Erythroblast (primary cell): ENCODE measurements at places on chromosomes 1 and 21.

GRCh38 chr1:210361665-210362064 lies 33.0 kb downstream of the HHAT start:
- DNase-seq: no peak

DNA sequence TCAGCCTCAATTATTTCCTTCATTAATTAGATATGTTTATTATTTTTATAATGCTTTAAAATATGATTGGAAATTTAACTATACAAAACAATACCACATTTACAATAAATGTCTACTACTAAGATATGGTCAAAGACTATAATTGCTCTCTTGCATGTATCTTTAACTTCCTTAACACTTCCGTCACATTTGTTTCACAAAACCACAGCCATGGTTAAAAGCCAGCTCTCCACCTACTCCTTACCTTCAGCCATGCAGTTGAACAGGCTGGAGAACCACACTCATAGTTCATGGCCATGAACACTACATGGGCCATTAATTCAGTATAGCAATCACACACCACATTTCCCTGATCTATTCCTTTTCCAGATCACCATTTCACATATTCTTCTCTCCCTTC lies 72.2 kb downstream of the NME7 start:
- DNase-seq: no peak

DNA sequence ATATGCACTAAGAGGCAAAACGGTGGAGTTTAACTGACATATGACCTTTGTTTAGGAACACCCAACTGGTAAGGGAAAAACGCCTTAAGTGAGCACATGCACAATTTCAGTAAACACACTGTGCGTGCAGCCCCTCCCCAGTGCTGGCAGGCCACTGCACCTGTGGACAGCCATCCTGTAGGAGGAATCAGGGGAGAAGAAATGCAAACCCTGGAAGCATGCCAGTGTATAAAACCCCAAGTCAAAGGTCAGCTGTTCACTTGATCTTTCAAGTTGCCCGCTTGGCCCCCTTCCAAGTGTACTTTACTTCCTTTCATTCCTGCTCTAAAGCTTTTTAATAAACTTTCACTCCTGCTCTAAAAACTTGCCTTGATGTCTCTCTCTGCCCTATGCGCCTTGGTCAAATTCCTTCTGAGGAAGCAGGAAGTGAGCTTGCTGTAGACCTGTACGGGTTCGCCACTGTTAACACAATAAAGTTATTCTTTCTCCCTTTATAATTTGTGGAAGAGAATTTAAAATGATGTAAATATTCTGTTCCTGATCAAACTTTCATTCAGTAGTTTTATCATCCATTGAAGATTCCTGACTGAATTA lies 31.8 kb downstream of the USP25 start:
- no peak for DNase-seq

- no peak for DNase-seq
Measured at GRCh38 chr1:8415526-8416278, 97.8 kb downstream of the SLC45A1 start.

GRCh38 chr1:155529929-155530328 lies 32.7 kb downstream of the ASH1L start:
- DNase-seq: no peak

DNA sequence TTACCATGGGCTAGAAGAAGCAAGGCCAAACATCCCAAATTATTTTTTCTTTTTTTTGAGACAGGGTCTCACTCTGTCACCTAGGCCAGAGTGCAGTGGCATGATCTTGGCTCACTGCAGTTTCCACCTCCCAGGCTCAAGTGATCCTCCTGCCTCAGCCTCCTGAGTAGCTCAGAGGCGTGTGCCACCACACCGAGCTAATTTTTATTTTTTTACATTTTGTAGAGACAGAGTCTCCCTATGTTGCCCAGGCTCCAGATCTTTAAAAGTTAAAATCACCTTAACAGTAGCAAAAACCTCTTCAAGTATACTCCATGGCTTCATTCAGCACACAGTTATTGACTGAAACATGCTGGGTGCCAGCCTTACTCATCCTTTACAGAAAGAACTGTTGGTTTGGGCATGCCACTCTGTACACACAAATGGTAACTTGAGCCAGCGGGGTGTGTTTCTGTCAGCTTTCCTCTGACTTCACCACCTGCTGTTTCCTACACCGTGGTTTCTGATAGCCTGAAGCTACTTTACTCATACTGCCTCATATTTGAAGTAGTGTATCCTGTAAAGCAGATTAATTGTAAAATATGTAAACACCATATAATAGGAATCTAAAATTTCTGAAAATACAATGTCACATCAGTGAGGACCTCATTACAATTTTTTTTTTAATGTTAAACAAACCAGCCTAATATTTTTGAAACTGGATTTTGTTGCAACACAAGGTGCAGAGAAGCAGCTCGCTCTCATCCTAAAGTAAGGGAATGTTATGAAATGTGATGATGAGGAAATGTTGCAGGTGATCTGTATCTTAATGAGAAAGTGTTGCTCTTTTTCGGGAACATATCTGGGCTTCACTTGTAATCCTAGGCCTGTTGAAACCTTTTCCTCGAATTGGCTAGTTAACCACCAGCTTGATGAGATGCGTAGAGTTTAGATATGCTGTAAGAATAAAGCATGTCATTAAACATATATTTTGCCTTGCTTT lies 113.9 kb downstream of the ATP5PO start:
- no peak for DNase-seq

GRCh38 chr21:33402001-33402979 lies 923 bp upstream of the IFNGR2 start:
- peak; percentile 42 for DNase-seq

GRCh38 chr1:238964631-238965030 lies 421.7 kb upstream of the CHRM3 start:
- no peak for DNase-seq

DNA sequence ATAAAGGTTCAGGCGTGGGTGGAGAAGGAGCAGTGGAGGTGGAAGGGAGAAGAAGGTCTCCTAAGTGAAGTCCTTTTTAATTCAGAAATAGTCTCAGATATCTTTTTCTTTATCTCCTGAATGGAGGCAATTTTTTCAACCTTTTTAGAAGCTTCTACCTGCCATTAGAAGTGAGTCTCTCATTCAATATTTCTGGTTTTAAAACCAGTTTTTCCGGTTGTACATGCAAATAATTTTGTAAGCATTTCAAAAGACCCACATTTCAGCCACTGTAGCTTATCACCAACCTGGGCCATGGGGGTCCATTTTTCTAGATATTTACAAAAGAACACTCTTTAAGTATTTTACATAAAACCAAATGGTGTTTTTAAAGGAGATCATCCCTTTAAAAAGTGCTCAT lies 1280.2 kb downstream of the NCAM2 start:
- DNase-seq: no peak

DNA sequence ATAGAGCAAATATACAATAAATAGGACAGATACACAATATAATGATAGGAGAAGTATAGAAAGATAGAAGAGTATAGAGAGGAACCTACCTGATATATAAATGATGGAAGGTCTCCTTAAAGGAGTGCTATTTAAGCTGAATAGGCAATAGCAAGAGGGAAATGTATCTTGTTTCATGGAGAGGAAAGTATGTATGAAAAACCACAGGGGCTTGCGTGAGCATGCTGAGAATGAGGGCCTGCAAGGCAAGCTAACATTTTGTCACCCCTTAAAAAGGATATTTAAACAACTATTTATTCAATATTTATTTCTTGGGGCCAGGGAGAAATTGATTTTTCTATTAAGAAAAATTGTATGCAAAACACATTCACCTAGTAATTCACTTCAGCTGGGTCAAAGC lies 150.9 kb upstream of the ZRANB2 start:
- no peak for DNase-seq

DNA sequence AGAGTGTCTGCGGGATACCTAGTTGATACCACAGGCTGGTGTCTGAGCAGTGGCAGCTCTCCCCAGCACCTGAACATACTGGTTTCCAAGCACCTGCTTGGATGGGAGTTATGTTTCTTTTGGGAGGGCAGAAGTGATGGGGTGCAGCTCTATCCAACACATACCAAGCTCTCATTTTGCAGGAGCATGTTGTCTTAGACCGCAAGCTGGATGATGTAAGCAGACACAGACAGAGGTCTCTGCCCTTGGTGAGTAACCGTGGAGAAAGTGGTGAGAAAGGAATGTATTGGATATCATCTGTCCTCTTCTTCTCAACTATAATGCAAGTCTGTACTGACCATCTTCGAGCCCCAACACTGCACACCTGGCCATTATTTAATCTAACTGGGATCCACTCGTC lies 37.4 kb downstream of the ZNF496 start:
- DNase-seq: no peak

DNA sequence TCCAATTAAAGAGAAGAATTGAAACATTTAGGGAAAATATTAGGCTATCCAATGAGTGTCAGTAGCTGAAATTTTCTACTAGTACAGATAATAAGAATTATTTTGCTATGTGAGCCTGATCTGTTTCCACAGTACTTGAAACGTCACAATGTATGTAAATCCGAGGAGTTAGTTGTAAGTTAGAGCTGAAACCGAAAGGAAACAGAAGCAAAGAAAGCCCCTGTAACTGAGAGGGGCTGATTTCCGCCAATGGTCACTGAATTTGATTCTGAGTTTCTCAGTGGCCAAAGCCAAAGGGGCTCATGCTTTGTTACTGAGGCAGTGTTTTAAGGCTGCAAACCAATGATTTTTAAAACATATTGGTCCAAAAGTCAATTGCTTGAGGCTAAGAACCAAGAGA lies 168.3 kb upstream of the DUSP10 start:
- DNase-seq: no peak

GRCh38 chr21:31536138-31536537 lies 123.4 kb upstream of the SOD1 start:
- no peak for DNase-seq

- no peak for DNase-seq
Measured at GRCh38 chr1:86596224-86596623, 49.3 kb downstream of the CLCA4 start.

GRCh38 chr1:89847191-89847729 lies 26.4 kb downstream of the LRRC8D start:
- no peak for DNase-seq

DNA sequence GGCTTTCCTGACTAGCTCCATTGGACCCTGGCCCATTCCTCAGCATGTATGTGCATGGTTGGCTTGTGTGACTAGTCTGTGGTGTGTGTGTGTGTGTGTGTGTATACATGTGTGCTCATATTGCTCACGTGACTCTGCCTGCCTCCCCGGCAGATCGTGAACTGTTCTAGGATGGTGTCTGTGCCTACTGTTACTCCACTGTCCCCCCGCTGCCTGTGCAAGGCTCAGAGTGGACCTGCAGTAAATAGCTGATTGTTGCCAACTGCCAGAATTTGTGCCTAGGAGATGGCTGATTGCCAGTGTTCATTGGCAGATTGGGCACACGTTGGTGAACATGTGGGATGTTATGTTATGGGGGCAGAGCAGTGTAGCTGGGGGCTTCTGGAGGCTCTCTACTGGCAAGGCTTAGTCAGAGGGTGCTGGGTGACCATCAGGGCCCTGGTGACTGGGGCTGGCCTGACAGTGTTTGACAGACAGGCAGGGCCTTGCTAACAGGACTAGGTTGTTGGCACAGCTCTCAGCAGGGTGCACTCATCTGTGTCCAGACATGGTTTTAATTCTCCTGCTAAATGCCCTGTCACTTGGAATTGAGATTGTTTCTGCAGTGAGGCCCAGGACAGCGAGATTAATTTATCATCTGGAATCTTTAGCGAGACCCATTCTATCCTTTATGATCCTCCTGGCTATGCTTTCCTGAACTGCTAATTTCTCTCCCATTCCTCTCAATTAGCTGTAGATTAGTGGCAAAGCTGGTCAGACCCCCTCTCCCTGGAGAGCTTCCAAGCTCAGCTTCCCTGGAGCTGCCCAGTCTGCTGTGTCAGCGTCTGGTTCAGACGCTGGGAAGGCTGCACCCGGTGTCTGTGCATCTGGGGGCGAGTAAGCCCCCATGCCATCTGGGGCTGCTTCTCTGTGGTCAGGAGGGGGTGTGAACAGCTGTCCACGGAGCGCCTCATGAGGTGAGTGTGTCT lies 20.8 kb downstream of the SLC6A17 start:
- no peak for DNase-seq

DNA sequence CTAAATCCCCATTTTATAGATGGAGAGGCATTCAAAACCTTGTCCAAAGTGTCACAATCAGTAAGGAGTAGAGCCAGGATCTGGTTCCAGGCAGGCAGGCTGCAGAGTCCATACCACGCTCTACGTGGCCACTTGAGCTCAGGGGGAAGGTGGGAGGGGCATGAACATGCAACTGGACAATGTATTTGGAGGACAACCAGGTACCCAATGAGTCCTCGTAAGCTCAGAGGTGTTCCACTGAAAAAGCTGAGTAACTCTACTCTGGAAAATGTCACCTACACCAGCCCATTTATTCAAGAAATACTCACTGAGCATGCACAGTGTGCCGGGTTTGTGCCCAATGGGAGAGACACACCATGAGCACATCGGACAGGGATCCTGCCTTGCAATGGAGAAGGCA lies 11.2 kb upstream of the GUCA2B start:
- no peak for DNase-seq

GRCh38 chr1:234474375-234474774 lies 4.6 kb downstream of the TARBP1 start:
- no peak for DNase-seq
